ENCODE measurements at places on chromosomes 1 and 21.

GRCh38 chr1:154493276-154493675, 8.7 kb upstream of the TDRD10 start:
- DNase-seq = no peak

DNA sequence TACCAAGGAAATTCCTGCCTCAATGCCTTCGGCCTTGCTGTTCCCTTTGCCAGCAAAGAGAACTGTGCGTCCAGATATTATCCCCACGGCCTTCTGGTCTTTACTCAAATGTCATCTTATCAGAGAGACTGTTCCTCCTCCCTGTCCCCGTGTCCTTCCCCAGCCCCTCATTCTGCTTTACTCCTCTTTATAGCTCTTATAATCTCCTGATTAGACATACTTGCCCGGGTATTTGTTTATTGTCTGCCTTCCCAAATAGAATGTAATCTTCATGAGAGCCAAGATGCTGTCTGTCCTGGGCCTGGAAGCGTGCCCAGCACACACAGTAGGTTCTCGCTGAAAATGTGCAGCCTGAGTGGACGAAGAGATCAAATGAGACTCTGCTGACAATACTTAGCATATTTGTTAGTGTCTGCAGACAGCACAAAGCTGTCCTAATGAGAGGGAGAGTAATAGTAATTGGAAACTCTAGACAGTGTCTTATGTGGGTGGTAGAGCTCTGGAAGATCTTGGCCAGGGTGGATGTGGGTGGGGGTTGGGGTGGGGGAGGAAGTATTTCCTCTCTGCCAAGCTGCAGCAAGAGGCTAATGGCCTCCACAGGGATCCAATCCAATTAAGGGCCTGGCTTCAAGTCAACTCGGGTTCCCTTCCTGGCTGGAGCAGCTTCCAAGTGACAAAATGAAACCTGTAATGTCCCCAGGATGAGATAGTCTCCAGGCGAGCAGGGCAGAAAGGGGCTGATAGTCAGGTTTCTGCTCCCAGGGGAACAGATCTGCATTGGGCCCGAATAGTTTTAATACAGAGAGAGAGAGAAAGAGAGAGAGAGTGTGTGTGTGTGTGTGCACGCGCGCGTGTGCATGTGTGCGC, 9.5 kb upstream of the CLIC4 start:
- DNase-seq = no peak

GRCh38 chr1:202235003-202235660, 41.5 kb downstream of the LGR6 start:
- no peak for DNase-seq

- no peak for DNase-seq
Observed at GRCh38 chr1:118744420-118744819, 243.7 kb downstream of the TBX15 start.

GRCh38 chr1:218748071-218748470, 402.9 kb downstream of the TGFB2 start:
- no peak for DNase-seq

- no peak for DNase-seq
Observed at GRCh38 chr1:218837051-218837450, 336.6 kb upstream of the LYPLAL1 start.
